MCF 10A (cell line): ENCODE measurements at places on chromosomes 13 and 19. TPM values are rescaled to one million over a fixed set of nuclear protein-coding genes. Genes with fewer than 3 reads are reported as not detected.

Gene FCGBP
- total RNA-seq = 0.37 and 0.96 TPM in 2 replicates

Gene DNAAF3
- 3.9 and 4.9 TPM in 2 replicates for total RNA-seq

Gene GPC6
- total RNA-seq = 8.4 and 9.7 TPM in 2 replicates

Gene ZNF235
- 2.7 and 3.7 TPM in 2 replicates for total RNA-seq

Gene PROZ
- total RNA-seq = not detected in 2 replicates

Gene ZNF709
- total RNA-seq = 0.23 and 0.52 TPM in 2 replicates

Gene CLEC17A
- total RNA-seq = not detected in 2 replicates

Gene HIF3A
- 0.47 TPM in 1 of 2 replicates, not detected in the other for total RNA-seq
